ENCODE measurements at places on chromosomes 2 and 18.

GRCh38 chr2:55200416-55200815 lies 31.7 kb downstream of the CLHC1 start:
- DNase-seq, result no peak

- no peak for DNase-seq
Measured at GRCh38 chr2:82314836-82315472, 2010.4 kb upstream of the LRRTM1 start.

- DNase-seq, result no peak
Measured at GRCh38 chr18:49855711-49856415, 42.5 kb upstream of the ACAA2 start.

- DNase-seq, result peak; percentile 6
Measured at GRCh38 chr2:50529600-50530218, 502.2 kb downstream of the NRXN1 start.

GRCh38 chr2:170227507-170227947 lies 49.6 kb downstream of the MYO3B start:
- no peak for DNase-seq

- no peak for DNase-seq
Measured at GRCh38 chr2:58983111-58983510, 742.0 kb upstream of the FANCL start.

GRCh38 chr2:127388423-127389164 lies 819 bp upstream of the MAP3K2 start:
- DNase-seq, result no peak

DNA sequence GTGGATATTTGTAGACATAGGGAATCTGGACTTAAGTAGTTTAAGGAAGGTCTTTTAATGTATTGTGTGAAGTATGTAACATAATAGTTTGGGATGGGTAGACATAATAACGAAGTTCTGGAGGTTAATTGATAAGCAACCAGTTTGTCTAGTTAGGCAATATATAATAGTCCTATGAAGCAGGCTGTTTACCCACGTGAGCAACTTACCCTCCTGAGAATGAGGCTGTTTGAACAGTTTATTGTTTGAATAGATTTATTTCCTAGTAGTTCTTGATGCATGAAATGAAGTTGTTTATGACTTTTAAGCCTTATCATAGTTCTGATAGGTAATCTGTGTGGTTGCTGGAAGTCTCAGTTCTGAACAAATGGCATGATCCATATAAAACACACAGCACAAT lies 361.5 kb downstream of the GALNT13 start:
- peak; percentile 88 for DNase-seq

DNA sequence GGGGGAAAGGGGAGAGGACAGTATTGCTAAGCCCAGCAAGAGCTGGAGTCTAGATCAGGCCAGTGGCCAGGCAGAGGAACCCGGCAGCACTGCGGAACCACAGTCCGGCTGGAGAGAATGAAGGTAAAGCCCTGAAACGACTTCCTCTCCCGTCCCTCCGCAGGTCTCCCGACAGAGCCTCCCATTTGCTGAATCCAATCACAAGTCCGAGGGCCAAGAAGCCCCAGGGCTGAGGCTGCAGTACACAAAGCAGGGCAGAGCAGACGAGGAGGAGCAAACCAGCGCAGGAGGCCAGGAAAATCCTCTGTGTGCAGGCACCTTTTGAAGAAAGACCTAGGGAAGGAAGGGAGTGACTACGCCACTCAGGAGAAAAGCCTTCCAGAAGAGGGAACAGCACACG lies 104.4 kb downstream of the OSBPL1A start:
- no peak for DNase-seq

- no peak for DNase-seq
Measured at GRCh38 chr2:162506706-162507105, 162.8 kb downstream of the GCA start.

GRCh38 chr18:59008302-59008974 lies 131.2 kb upstream of the SEC11C start:
- no peak for DNase-seq

All from NCI-H748 treated with DMSO at 0.1 percent for 48 hours (cell line).